ENCODE measurements at places on chromosomes 5 and 9.

DNA sequence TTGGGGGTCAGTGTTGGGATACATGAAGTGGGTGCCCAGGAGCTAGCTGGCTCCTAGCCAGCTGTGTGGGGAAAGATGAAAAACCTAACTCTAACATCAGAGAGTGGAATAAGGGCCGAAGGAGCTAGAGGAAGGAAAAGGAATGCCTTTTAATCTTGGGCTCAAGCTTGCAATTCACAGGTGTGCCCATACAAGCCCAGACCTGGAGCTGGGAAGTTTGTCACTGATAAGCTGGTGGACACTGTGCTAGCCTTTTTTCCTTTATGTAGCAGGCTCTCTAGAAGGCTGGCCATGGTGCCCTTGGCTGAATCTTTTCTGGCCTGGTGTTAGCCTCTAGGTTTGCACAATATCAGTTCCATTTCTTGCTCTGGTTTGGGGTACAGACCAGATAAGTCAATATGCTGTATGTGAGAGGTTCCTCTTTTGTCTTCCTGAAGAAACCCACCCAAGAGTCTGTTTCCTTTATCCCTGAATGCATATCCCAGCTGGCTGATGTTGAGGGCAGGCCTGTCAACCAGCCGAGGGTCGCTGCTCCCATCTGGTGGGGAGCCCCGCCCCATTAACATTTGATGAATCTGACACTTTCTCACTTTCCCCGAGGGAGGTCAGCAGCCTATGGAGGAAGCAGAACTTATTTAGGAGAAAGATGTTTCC is 92.4 kb upstream of the CXCL14 start:
- DNase-seq: no peak

DNA sequence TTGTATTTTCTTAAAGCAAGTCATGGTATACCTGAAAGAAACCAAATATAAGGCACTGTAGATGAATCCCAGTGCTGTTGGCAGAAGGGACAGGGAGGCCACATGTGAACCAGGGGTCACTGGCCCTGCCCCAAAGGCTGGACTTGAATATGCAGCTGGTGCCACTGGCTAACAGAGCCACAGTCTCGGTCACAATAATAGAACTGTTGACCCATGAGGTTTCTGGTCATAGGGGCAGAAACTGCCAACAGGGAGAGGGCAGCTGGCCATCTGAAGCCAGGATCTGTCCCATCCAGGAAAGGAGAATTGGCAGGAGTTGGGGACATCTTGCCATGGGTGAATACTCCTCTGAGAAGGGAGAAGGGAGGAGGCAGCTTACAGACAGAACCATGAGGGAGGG is 31.9 kb downstream of the PALM2AKAP2 start:
- DNase-seq: no peak

GRCh38 chr9:38289236-38289865 is 103.2 kb upstream of the ALDH1B1 start:
- DNase-seq: no peak

GRCh38 chr9:2657427-2657826 is 35.8 kb downstream of the VLDLR start:
- DNase-seq: no peak

- no peak for DNase-seq
Observed at GRCh38 chr5:60483050-60483449, 216.9 kb downstream of the DEPDC1B start.

GRCh38 chr5:99605904-99606303 is 677.1 kb upstream of the CHD1 start:
- no peak for DNase-seq

GRCh38 chr5:94045839-94046782 is 304.7 kb upstream of the POU5F2 start:
- no peak for DNase-seq

DNA sequence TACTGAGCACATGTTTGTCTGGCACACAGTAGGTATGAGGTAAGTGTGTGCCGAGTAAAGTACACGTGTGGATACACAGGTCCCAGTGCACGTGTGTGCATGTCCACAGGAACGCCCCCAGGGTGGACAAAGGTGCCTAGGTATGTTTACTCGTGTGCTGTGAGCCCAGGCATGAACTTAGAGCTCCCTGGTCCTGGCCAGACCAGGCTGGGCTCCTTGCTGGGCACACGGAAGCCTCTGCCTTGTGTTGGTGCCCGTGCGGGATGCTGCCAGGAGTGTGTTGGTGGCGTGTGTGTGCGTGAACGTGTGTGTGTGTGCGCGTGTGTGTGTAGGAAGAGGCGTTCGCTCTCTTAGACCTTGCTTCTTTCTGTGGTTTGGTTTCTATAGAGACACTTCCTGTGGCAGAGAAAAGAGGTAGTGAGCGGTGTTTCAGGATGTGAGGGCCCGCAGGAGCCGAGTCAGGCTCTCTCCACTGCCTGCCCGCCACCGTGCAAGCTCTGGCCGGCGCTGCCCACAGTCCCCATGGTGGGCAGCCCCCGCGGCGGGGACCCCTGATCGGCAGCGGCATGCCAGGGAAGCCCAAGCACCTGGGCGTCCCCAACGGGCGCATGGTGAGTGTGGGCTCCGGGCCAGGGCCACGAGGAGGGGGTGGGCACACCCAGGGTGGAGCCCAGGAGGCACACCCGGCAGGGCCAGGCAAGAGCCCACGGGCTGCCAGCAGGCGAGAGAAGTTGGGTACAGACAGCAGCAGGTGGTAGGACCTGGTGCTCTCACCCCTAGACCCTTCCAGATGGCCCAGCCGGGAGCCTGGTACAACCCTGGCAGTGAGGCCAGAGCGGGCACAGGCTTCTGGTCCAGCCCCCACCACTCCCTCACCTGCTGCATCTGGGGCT is at the start of gene RGS14:
Gene RGS14 (plus strand): TSS at position 466 of the 893 bp plus-strand sequence. CDS start 101 bp downstream, at position 567.
- DNase-seq: no peak

DNA sequence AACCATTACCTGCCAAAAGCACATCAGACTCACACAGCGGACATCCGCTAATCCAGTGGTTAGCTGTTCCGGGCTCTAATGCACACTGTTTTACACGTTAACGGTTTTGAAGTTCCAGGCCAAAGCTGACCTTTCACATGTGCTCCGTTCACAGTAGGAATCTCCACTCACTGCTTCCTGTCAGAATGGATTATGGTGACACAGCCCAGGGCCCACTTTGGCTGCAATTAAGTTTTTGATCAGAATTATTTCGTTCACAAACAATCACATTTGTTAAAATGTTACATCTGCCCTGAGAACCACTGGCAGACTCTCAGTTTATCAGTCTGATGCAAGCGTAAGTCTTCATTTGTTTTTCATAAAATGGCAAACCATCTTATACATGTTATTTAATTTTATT is 30.2 kb upstream of the CATSPER3 start:
- no peak for DNase-seq

DNA sequence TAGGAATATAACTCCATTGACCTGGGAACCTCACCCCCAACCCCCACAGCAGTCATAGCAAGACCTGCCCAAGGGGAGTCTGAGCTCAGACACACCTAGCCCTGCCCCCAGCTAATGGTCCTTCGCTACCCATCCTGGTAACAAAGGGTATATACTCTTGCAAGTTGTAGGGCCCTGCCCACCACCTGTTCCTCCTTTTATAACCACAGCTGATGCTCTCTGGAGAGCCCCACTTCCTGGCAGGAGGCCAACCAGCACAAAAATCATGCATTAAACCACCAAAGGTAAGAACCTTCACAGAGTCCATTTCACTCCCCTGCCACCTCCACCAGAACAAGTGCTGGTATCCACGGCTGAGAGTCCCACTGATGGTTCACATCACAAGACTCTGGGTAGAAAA is 1195.3 kb upstream of the SEMA6A start:
- DNase-seq: no peak

DNA sequence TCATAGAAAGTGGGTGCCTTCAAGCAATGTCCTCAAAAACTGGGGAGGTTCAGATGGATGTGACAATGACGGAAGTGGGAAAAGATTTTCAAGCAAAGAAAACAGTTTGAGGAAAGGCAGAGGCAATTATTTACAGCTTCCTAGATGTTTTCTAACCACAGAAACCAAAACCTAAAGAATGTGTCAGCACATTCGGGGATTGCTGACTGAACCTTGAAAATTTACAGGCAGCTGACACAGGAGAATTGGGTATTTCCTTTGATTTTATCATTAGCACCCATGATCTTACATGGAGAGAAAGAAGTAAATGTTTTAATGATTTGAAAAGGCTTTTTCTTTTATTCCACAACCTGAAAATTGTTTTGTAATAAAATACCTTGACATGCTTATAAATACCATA is 369.0 kb downstream of the ACTL7B start:
- DNase-seq: no peak

GRCh38 chr5:96651047-96651446 is 11.1 kb upstream of the CAST start:
- DNase-seq: no peak

GRCh38 chr5:84242286-84242685 is 142.4 kb downstream of the EDIL3 start:
- DNase-seq: no peak

DNA sequence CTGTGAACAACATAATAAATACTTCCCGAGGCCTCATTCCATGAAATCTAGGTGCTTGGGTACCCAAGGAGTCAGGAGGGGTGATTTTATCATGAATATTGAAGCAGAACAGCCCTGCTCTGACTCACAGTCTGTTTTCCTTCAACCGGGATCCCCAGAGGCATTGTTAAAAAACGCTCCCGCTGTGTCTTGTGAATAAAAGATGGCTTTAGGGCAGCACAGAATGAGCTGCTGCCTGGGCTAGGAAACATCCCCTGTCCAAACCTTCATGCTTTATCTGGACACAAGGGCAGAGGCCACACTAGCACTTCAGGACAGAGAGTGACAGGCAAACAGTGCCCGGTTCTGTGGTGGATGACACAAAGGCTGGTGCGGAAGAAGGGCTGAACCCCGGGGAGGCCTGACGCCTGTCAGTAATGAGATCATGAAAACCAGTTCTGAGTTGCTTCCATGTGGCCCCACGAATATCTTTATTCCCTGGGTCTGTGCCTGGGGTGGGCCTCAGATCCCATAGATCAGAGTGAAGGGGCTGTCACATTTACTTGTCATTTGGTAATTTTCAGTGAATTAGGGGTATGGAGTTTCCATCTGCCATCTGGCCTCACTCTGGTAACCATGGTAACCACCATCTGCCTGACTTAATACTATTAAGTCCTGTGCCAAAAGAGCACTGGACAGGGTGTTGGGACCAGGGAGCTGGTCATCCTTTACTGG is 2.6 kb downstream of the IGFBPL1 start:
- no peak for DNase-seq

All from K562 (cell line).